ENCODE measurements at places on chromosomes 11 and 22.

DNA sequence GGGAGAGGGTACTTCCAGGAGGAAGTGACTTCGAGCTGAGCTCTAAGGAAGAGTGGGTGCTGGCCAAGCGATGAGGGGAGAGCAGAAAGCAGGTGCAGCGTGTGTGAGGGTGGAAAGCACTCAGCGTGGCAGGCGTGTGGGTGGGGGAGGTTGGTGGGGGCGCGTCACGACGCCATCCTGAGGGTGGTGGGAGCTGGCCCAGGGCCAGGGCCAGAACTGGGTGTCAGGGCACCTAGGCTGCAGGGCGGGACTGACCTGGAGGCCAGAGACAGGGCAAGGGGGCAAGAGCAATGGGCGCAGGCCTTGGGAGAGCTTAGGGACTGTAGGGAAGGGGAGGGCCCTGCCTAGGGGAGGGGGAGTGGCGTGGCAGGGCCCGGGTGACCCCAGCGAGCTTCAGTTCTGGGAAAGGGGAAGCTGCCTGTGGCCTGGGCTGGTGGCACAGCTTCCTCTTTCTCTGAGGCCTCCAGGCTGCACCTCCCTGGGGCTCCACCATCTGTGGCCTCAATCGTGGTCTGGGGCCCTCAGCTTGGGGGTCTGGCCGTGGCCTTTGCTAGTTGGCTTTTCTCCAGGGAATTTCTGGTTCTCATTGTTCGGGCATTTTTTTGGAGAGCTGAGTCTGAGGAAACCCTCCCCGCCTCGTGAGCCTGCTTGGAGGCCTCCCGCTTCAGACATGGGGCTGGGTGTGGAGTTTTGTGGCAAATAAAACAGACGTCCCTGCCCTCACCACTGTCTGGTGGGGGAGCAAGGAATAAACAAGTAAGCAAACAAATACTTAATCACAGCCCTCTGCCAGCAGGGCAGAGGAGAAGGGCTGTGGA is 8.9 kb downstream of the RELT start:
- DNase-seq: no peak

GRCh38 chr11:116172851-116173250 is 599.9 kb downstream of the BUD13 start:
- no peak for DNase-seq

DNA sequence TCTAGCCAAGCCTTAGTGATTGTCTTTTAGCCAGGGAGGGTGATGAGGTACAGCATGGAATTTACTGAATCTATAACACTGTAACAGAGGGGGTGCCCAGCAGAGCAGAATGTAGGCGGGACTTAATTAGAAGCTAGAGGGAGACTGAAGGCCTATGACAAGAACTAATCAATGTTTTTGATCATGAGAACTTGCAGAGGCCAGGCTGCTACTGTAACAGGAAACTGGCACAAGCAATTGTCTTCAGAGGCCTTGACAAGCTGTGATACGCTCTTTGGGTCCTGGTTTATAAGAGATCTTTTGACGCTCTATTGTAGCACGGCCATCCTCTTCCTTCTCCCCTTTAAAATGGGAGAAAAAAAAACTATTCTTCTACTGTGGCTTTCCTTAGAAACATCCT is 1297.3 kb downstream of the JRKL start:
- no peak for DNase-seq

GRCh38 chr11:122833846-122834464 is 4.3 kb upstream of the CRTAM start:
- DNase-seq: no peak

GRCh38 chr11:2443881-2444820 is at the start of gene TRPM5:
Gene TRPM5, minus strand, starts transcription at chr11:2444514. Its CDS starts 21,478 bp downstream, at chr11:2423036.
- DNase-seq: no peak

GRCh38 chr11:58807343-58807742 is 37.2 kb downstream of the GLYATL2 start:
- DNase-seq: no peak

- DNase-seq: no peak
Measured at GRCh38 chr11:108672113-108672512, 7.2 kb downstream of the DDX10 start.

DNA sequence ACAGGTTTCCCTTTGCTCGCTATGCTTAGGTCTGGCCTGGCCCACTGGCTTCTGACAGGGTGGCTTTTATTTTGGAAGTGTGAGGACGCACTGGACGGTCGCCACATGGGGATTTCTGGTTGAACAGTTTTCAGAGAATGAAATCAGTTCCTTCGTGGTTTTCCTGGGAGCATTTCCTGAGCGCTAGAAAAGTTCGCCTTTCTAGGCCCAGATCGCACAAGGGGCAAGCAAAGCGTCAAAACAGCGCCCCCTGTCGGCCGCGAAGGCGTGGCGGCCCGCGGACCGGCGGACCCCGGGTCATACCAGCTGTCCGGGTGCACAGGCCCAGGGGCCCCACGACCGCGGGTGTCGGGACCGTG is 12.7 kb upstream of the CYP2R1 start:
- peak; percentile 15 for DNase-seq

- no peak for DNase-seq
Measured at GRCh38 chr11:72721689-72722049, 30.5 kb downstream of the ARAP1 start.

- no peak for DNase-seq
Measured at GRCh38 chr11:128776424-128777284, 82.8 kb downstream of the FLI1 start.

DNA sequence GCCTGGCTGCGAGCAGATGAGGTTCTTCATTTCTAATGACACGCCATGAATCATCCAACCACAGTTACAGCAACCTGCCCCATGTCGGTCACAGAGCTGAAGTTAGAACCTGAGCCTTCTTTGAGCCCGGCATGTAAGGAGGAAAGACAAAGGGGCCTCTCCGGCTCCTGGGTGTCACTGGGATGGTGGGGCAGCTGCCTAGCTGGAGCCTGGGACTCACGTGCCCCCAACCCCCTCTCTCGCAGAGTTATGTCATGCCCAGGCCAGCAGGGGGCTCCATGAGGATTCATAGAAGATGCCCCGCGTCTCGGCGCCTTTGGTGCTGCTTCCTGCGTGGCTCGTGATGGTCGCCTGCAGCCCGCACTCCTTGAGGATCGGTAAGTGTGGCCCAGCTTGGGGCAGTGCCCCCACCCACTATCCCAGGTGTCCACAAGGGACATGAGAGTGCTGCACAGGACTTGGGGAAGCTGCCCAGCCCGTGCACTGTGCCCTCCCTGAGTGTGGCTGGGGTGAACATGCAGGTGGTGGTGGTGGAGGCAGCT is 148.5 kb downstream of the GRIK4 start:
- no peak for DNase-seq

- no peak for DNase-seq
Measured at GRCh38 chr22:31726692-31727091, 23.2 kb downstream of the PRR14L start.

- no peak for DNase-seq
Measured at GRCh38 chr11:60978546-60979380, 7.3 kb downstream of the CD6 start.

- no peak for DNase-seq
Measured at GRCh38 chr22:19143967-19144400, 467 bp downstream of the ESS2 start.

- DNase-seq: no peak
Measured at GRCh38 chr11:20000351-20001134, 159.7 kb downstream of the DBX1 start.

DNA sequence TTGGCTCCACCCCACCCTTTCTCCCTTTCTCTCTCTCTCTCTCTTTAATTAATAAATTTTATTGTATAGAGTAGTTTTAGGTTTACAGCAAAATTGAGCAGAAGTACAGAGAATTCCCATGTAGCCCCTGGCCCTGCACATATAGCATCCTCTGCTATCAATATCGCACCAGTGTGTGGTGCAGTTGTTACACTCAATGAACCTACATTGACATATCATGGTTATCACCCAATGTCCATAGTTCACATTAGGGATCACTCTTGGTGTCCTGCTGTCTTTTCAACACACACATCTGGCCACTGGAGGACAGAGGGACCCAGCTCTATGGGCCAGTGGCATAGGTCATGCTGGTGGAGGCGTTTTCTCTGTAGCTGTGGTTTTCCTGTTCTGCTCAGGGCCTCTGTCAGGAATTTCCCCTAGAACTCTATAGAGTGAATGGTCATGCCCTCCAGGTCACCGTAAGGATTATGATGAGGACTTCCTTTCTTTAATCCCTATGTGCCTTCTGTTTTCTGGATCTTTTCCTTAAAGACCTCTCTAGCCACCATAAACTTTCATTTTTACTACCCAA is 98.2 kb upstream of the NAV2 start:
- no peak for DNase-seq

GRCh38 chr11:60860943-60861342 is 5.2 kb upstream of the PTGDR2 start:
- no peak for DNase-seq

DNA sequence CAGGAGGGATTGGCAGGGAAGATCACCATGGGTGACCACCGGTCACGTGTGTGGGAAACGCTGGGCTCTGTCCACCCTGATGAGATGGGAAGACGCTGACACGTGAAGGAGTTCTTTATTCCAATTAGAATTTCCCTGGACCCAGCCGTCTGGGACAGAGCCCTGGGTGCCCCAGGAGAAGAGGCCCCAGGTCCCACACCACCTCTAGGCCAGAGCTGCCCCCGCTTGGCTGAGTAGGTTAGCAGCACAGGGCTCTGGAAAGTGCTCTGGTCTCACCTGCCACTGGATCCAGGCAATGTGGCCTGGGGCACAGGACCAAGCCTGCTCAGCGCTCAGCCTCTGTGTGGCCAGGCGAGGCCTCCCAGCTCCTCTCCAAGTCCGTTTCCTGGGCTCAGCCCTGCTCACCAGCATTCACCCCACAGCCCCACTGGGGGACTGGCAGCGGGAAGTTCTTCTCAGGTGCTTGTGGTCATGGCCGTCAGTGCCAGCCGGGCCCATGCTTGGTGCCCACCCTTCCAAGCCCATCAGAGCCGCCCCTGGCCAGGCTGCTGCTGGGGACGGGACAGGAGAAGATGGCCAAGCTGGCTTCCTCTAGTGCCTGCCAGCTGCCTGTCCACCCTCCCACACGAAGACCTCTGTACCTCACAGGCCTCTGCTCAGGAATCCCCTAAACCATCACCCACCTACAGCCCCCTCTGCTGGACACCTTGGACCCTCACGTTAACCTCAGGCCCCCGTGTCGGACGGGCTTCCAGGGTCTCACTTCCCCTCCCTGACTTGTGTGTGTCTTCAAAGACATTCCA is 62.5 kb upstream of the FGF3 start:
- no peak for DNase-seq

DNA sequence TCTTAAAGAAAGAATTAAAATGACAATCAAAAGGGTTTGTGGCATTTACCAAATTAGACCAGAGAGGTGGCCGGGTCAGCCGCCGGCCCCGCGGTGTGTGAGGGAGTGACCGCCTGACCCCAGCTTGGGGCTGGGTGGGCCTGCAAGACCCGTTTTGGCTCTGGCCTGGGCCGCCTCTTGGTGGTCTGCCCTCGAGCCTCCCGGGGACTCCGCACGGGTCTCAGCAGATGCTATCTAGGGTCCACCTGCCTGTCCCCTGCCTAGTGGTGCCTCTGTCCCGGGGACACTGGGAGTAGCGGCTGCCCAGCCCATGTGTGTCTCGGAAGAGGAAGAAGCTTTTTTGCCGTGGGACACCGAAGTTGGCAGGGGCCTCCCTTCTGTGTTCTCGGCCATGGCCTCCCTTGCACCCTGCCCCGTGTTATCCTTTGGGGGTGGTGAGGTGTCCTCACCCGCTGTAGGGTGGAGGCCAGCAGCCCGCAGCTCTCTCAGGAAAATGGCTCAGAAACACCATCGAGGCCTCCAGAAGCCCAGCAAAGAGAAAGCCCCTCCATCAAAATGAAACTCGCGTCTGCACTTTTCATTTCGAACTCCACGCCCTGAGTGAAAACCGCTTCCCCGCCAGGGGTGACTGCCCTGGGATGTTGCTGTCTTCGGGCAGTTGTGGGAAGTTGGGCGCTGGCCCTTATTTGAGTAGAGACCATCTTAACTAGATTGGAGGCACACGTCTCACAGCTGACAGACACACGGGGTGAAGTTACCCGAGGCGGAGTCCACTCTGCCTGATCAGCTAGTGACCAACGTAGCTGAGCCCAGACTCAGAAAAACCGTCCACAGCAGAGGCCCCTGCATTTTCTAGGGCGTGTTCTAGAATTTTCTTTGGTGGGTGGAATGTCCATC is 8.0 kb downstream of the CCND1 start:
- no peak for DNase-seq

GRCh38 chr22:39925909-39926679 is 25.2 kb downstream of the GRAP2 start:
- no peak for DNase-seq

DNA sequence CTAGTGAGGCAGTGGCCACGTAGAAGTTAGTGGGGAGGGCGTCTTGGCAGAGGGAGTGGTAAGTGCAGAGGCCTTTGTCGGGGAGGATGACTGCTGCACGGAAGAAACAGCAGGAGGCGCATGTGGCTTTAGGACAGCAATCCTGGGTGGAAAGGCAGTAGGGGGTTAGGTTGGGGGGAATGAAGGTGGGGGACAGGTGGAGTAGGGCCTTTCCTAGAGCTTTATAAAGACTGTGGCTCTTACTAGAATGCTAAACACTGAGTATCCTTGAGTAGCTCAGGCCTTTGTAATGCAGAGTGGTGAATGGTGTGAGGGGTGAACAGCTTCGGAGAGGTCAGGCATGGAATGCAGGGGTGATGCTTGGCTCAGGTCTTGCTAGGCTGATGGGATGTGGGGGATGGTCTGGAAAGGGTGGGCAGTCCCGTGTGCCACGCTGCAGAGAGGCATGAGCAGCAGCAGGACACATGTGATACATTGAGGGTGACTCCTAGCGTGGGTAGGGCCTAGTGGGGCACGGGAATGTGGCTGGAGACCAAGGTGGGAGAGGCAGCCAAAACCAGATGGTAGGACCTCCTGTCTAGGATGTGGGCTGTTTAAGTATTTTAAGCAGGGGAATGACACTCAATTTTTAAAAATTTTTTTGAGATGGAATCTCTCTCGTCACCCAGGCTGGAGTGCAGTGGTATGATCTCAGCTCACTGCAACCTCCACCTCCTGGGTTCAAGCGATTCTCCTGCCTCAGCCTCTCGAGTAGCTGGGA is 19.2 kb downstream of the AP2A2 start:
- no peak for DNase-seq
